ENCODE measurements at places on chromosomes 11 and 22.

- H3K27ac ChIP-seq: no peak overlapping the region
- H3K36me3 ChIP-seq: peaks cover 17% of the 10 kb centered on the region
- no peak overlapping the region for H3K4me3 ChIP-seq
- H3K4me1 ChIP-seq: no peaks in the 10 kb centered on the region
- no peak for DNase-seq
These were observed 35.9 kb upstream of the P4HA3 start for GRCh38 chr11:74347381-74347780.

GRCh38 chr11:65445604-65446445, 23.2 kb downstream of the NEAT1 start:
- no peak overlapping the region for H3K4me3 ChIP-seq
- peaks cover 20% of the 10 kb centered on the region for H3K36me3 ChIP-seq
- DNase-seq: no peak
- peak overlapping the region; percentile 11 for H3K27ac ChIP-seq

GRCh38 chr11:14860511-14860910, 31.5 kb downstream of the CYP2R1 start:
- no peak overlapping the region for H3K4me3 ChIP-seq
- peaks cover 51% of the 10 kb centered on the region for H3K36me3 ChIP-seq
- no peak for DNase-seq
- H3K4me1 ChIP-seq: peaks cover 41% of the 10 kb centered on the region
- H3K27ac ChIP-seq: no peak overlapping the region

DNA sequence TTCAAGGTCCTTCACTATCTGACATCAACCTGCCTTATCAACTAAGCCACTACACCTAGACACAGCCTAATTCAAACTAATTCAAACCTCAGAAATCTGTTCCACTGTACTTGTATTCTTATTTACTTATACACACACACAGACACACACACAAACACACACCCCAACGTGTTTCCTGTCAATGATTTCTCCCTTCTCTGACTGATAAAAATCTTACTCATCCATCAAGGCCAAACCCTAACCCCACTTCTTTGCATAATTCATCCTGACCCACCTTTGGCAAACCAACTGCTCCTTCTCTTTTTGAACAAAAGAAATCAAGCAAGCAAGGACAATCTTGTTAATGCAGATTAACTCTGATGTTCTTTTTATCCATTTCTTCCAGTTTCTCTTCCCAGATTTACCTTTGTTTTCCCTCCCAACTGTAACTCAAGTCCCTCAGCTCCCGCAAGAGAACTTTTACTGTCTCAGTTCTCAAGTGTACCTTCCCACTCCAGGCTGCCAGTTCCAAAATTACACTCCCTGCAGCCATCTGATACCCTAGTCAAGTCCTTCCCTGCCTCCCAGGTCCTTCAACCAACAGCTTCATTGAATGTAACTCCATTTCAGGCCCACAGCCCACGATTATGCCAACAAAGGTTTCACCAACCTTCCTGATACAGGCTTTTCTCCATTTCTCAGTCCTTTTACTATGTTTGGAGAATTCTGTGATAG, 78.3 kb downstream of the PAK1 start:
- H3K27me3 ChIP-seq: no peaks in the 10 kb centered on the region
- no peaks in the 10 kb centered on the region for H3K4me1 ChIP-seq
- H3K27ac ChIP-seq: no peak overlapping the region
- H3K4me3 ChIP-seq: no peak overlapping the region
- no peak for DNase-seq

GRCh38 chr22:40202225-40202944, 24.7 kb downstream of the TNRC6B start:
- H3K4me1 ChIP-seq: peaks cover 77% of the 10 kb centered on the region
- H3K4me3 ChIP-seq: peak overlapping the region; percentile 72
- DNase-seq: no peak
- no peaks in the 10 kb centered on the region for H3K27me3 ChIP-seq

All from naive thymus-derived CD8-positive, alpha-beta T cell (primary cell).